ENCODE measurements at places on chromosomes 5 and 9.

GRCh38 chr9:93255994-93256877 lies 72.3 kb downstream of the WNK2 start:
- no peak for DNase-seq

DNA sequence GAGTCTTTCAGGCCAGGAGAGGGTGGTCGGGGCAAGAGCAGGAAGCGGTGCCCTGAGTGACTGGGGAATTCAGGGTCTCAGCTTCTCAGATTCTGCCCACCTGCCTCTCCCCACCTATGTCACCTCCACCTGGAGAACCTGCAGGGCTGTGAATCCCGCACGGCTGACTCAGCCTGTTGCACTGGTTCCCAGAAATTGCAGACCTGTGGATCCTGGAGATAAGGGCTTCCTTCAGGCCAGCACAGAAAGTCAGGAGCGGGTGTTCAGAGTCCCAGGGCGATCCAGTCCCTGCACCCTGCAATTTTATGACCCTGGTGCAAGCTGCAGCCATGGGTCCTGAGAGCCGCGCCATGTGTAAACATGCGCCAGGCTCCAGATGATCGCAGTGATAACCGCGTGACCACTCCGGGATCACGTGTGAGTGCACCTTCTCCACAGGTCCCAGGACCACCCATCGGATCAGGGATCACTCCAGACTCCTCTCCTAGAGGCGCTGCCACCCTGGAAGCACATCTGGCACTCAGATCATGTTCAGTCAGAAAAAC lies 17.8 kb downstream of the IRX4 start:
- no peak for DNase-seq

DNA sequence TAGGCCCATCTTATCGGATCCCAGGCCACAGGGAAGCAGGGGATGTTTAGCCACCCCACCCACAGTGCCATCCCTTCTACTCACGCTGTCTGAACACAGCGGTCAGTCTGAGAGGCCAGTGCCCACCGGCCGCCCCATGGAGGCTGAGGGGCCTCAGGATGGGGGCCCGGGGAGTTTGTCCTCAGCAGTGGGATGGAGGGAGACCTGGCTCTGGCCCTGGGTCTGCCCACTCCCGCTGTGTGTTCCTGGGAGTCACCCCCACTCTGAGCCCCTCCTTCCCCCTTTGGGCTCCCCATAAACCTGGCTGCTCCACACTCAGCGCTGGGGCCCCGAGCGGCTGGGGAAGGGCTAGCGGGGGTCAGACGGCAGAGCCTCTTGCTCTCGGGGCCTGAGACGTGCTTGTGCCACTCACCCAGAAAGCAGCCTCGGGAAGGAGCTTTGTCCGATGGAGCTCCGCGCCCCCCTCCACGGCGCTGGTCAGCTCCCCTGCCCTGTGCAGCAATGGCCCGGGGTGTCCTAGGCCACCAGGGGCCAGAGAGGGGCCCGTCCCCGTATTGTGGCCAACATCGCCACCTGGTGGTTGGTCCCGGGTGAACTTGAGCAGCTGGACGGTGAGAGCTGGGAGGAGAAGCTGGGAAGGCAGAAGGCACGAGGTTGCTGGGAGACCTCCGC lies 10.9 kb upstream of the LAMC3 start:
- peak; percentile 24 for DNase-seq

- no peak for DNase-seq
Measured at GRCh38 chr5:68409259-68409658, 193.7 kb downstream of the PIK3R1 start.

DNA sequence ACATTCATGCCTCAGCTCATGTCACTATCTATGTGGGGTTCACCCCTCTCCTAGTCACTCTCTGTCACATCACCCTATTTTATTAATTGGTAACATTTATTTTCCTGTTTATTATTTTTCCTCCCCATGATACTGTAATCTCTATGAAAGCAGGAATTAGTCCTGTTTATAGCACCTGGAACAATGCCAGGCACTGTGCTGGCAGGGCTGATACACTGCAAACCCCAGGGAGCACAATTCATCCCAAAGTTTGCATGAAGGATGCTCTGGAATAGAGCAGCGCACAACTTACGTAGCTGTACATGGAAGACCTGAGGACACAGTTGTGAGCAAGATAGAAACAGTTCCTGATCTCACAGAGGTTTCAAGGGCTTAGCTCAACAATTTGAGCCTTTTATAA lies 103.2 kb downstream of the NSG2 start:
- no peak for DNase-seq

- DNase-seq = no peak
Measured at GRCh38 chr5:74885170-74885569, 19.0 kb upstream of the FAM169A start.

Data from T1000 (cell line).